ENCODE measurements at places on chromosomes 12 and 14. TPM values are rescaled to one million over a fixed set of nuclear protein-coding genes. Genes with fewer than 3 reads are reported as not detected.

DNA sequence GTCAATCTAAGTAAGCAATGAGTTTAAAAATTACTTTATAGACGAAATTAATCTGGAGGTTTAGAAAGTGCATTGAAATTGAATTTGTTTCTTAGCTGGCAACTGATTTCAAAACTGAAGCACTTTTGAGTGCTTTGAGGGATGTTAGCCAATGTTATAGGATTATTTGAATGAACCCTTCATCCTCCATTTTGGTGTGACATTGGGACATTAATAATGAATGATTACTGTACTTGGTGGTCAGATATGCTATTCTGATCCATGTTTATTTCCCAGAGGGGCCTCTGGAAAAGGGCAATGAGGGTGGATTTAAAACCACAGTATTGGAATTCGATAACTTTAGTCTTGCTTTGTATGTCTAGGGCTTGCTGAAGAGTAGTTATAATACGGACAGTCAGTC is 183.2 kb downstream of the AKAP6 start:
- no peak overlapping the region for H3K4me3 ChIP-seq
- H3K27me3 ChIP-seq: no peaks in the 10 kb centered on the region
- DNase-seq: no peak
- no peak overlapping the region for H3K27ac ChIP-seq
- H3K36me3 ChIP-seq: no peaks in the 10 kb centered on the region
- no peaks in the 10 kb centered on the region for H3K4me1 ChIP-seq

Gene RBP5
- total RNA-seq: not detected

GRCh38 chr12:56143870-56144269 is 8.5 kb upstream of the MYL6B start:
- H3K27ac ChIP-seq: peak overlapping the region; percentile 81
- H3K4me1 ChIP-seq: peaks cover 12% of the 10 kb centered on the region
- peaks cover 56% of the 10 kb centered on the region for H3K36me3 ChIP-seq
- H3K27me3 ChIP-seq: no peaks in the 10 kb centered on the region
- H3K4me3 ChIP-seq: no peak overlapping the region
- DNase-seq: no peak

- H3K27ac ChIP-seq: peak overlapping the region; percentile 49
- H3K4me1 ChIP-seq: peaks cover 67% of the 10 kb centered on the region
- DNase-seq: no peak
These were observed 3.0 kb downstream of the TNFAIP2 start for GRCh38 chr14:103126088-103126872.

Data from upper lobe of left lung (tissue), 6 donors.